ENCODE measurements at places on chromosomes 6 and 20.

GRCh38 chr6:127100510-127101140 is 17.8 kb upstream of the RSPO3 start:
- no peak for DNase-seq

GRCh38 chr6:10977231-10977968 is 66.7 kb downstream of the ELOVL2 start:
- DNase-seq, result no peak

GRCh38 chr20:23147964-23148730 is 62.0 kb upstream of the CD93 start:
- DNase-seq, result no peak

DNA sequence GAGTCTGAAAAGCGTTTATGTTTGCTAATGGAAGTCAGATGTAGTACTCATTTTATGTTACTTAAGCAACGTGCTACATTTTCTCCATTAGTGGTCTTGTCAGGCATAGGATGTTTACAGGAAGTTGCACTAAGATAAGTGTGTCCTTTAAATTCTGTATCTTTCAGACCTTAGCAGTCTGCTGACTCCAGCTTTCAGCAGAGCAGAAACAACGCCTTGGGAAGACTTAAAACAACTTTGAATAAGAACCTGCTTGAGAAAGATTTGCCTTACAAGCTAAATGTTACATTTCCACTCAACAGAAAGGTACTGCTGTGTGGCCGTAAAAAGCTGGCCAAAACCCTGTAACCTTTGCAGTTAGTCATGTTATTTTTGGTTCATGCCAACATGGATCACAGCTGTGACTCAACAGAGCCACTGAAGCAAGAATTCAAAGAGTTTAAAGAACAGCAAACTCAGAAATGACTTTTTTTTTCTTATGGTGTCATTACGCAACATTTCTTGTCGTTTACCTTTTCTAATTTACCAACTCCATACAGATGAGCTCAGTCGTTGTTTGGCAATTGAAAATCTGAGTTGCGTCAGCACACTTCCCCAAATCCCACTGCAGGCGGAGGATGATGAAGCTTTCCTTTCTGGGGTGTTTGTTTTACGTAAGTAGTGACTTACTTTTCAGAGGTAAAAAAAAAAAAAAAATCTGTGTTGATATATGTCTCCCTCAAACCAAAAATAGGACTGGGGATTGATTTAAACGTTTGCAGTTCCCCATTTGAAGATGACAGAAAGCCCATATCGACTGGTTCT is 27.9 kb upstream of the BMP6 start:
- DNase-seq, result no peak

DNA sequence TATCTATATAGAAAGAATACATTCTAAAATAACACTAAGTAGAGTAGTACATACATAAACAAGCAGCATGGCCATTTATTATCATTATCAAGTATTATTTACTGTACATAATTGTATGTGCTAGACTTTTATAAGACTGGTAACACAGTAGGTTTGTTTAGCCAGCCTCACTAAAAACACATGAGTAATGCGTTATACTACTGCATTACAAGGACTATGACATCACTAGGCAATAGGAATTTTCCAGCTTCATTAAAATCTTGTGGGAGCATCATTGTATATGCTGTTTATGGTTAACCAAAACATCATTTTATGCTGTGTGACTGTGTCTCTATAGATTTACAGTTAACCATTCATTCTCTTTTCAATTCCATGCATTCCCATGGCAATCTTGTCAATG is 131.7 kb upstream of the HDGFL1 start:
- no peak for DNase-seq

GRCh38 chr20:36832791-36833190 is 43.1 kb upstream of the TLDC2 start:
- no peak for DNase-seq

DNA sequence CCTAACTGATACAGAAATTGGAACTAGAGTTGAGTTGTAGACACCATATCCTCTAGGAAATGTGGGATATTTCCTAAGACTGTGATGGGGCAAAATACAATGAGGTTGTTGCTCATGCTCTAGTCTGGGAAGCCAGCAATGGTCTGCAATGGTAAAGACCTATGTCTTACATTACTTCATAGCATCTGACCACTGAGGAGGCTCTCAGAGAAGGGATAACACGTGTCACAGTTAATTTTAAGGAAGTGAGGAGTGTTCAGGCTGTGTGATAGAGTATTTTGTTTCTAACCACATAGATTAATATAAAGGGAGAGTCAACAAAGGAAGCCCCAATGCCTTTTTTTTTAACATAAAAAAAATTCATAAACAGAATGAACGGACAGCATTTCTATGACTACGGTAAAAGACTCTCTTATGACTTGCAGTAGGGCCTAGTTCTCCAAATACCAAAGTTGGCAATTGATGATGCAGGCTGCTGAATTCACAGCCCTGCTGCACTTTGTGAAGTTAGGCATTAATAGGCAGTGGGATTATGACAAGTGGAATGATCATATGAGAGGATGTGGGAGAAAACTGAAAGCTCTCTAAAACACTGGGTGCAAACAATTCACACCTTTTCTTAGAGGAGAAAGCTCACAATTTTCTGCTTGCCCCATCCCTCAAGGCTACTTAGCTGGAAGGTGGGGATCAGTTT is 13.7 kb downstream of the KCNS1 start:
- no peak for DNase-seq

DNA sequence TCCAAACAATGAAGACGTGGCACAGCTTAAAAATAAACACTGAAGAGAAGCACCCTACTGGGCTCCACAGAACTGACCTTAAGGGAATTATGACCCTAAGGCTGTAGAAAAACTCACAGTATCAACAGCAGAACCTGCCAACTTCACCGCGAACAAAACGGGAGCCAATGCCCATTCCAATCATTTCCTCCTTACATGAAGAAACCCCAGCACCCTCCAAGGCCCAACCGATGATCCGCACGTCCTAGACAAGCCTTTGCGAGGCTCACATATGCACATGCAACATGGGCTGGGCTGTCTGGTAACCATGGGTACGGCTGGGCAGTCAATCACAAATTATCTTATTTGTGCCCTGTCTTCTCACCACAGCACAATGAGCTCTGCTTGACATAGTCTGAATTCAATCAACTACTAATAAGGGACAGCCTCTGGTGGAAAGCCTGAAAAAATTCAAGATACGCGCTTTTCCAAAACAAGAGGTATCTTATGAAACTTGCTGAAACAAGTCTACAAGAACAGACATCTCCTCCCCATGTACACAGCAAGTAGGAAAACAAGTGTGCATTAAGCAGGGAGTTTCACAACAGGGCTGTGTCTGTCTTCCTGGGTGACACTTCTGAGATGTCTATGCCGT is 1.7 kb downstream of the DIDO1 start:
- no peak for DNase-seq

- DNase-seq, result no peak
These were observed 120.2 kb upstream of the BEND3 start for GRCh38 chr6:107235511-107235910.

- DNase-seq, result no peak
These were observed 24.3 kb upstream of the TBX18 start for GRCh38 chr6:84788689-84789088.

GRCh38 chr6:79030511-79030910 is 47.5 kb downstream of the PHIP start:
- DNase-seq, result no peak

- no peak for DNase-seq
These were observed 39.4 kb downstream of the REPS1 start for GRCh38 chr6:138948546-138949179.

GRCh38 chr6:128964233-128964755 is 81.4 kb downstream of the LAMA2 start:
- DNase-seq, result no peak

DNA sequence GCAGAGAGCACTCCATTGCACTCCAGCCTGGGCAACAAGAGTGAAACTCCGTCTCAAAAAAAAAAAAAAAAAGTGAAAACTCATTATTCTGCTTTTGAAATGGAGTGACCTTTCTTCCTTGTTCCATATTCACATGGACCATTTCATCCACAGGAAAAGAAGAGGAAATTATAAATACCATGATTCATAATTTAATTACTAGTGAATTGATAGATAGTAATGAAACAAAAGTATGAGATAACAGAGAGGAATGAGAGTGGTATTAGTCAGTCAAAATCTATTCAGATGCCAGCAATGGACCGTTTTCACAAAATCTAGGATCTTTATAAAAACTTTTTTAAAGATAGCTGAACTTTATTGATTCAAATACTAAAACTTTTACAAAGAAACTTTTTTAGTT is 443.1 kb upstream of the FLRT3 start:
- no peak for DNase-seq

DNA sequence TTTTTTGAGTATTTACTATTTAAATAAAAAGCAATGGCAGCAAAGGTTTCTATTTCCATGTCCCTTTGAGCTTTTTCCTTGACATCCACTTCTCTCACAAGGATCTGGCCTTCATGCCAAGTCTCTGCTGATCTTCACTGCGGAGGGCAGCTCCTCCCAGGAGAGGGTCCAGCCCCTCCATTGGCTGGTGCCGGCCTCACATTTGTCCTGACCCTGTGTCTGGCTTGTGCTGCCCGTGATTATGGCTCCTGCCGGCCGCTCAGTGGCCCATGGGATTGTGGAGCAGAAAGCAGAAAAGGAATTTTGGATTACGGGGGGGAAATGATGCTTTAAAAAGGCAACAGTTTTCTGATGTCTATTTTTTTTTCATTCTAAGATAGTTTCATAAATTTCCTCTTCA is 31.2 kb upstream of the PDE7B start:
- DNase-seq, result no peak

DNA sequence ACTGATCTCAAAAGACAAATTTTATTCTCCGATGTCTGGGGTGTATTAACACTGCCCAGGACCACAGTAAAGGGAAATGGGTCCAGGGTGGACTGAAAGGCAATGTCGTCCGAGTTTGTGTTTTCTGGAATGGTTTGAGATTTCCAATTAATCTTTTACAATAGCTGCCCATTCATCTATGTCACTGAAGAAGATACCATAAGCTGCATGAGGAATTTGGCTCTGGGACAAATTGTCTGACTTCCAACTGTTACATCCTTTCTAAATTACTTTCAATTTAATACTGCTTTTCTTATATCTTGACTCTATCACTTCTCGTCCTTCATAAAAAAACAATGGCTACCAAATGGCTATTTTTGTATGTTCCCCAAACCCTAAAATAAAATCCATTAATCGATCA is 130.7 kb upstream of the KCNK16 start:
- DNase-seq, result no peak

All from head of caudate nucleus (tissue), 42 donors.